ENCODE measurements at places on chromosomes 1 and 21.

- peak; percentile 99 for DNase-seq
Observed at GRCh38 chr1:37035796-37036666, 1.7 kb upstream of the GRIK3 start.

GRCh38 chr1:11930571-11931445 lies 3.7 kb upstream of the PLOD1 start:
- no peak for DNase-seq

- DNase-seq: no peak
Observed at GRCh38 chr1:228044961-228045360, 37.5 kb upstream of the ARF1 start.

- no peak for DNase-seq
Observed at GRCh38 chr1:162220009-162220539, 150.6 kb downstream of the NOS1AP start.

- DNase-seq: no peak
Observed at GRCh38 chr1:238465449-238465848, 574.7 kb upstream of the ZP4 start.

DNA sequence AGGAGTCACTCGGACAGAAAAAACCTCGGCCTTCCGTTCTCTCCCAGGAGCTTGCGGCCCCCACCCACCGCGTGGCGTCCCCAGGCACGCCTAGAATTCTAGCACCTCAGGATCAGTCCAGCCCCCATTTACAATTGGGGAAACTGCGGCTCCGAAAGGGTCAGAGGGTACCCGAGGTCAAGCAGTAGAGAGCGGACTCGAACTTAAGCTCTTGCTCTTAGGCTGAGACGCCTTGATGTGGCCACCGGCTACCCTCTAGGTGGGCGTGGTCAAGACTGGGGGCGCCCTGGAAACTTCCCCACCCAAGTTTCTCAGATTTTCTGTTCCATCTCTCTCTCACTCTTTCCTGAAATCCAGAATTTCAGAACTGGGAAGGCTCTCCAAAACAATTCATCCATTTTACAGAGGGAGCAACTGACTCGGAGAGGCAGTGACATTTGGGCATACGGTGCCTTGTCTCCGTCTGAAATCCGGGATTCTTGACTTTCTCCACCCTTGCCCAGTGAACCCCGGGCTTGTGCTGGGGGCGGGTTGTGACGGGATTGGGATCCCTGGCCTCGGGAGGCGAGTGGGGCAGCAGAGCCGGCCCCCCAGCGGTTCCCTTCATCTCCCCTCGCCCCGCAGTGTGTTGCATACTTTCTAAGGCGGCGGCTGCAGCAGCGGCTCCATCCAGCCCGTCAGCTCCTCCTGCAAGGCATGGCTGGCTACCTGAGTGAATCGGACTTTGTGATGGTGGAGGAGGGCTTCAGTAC lies 777 bp downstream of the AZIN2 start:
- no peak for DNase-seq

GRCh38 chr1:83751602-83752001 lies 247.3 kb downstream of the TTLL7 start:
- no peak for DNase-seq

- DNase-seq: no peak
Observed at GRCh38 chr1:172838680-172839313, 179.9 kb downstream of the FASLG start.

GRCh38 chr1:179779645-179780272 lies 36.7 kb downstream of the FAM163A start:
- DNase-seq: no peak

DNA sequence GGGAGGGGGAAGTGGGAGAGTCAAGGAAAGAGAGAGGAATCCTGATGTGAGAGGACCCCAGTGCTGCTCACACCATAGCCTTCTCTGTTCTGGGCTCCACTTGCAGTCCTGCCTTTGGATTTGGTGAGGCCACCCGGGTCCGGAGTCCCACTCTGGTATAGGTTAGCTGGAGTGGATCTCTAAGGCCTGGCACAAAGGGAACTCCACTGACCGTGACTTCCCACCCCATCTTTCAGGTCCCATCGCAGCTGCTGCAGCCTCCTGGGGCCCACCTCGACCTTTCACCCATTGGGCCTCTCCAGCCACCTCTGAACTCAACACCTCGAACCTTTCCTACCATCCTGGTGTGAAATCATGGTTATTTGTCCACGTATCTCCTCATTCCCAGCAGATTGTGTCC lies 324.4 kb downstream of the MATN1 start:
- DNase-seq: no peak

DNA sequence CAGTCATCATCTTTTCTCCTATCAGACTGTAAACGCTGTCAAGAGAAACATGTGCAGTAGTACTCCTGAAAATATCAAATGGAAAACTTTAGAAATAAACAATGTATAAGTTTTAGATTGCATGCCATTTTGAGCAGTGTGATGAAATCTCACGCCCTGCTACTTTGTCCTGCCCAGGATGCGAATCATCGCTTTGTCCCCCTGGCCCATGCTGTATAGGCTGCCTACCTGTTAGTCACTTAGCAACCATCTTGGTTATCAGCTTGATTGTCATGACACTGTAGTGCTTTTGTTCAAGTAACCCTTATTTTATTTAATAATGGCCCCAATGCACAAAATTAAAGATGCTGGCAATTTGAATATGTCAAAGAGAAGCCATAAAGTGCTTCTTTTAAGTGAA lies 363.0 kb downstream of the ZP4 start:
- no peak for DNase-seq

GRCh38 chr1:150259758-150260669 lies 2.4 kb downstream of the CA14 start:
- DNase-seq: peak; percentile 89

- DNase-seq: no peak
Observed at GRCh38 chr1:46021046-46021996, 111.1 kb downstream of the PIK3R3 start.

DNA sequence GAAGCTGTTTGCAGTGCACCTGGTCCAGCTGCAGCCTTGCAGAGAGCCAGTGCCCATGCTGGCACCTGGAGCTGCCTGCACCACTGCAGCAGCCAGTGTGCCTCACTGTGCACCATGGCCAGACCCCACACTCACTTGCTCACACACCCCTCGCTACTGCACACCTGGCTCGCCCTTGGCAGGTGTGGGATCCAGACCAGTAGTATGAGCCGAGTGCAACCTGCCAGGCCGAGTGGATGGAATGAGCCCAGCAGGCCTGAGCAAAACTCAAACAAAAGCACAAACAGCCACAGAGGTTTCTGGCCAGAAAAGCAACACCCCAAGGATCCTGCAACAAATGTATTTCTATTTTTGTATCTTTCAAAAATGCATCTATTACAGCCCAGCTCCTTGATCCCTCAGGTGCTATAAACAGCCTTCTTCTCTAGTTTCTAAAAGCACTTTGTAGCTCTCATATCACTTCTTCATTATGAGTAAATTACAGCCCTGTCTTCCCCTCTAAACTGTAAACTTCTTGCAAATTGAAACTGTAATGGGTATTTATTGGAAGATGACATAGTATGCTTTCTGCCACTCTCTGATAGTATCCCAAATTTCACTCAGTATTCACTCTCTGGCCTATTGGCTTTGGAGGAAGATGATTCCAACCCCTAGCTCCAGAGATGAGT lies 72.2 kb upstream of the LPGAT1 start:
- no peak for DNase-seq

DNA sequence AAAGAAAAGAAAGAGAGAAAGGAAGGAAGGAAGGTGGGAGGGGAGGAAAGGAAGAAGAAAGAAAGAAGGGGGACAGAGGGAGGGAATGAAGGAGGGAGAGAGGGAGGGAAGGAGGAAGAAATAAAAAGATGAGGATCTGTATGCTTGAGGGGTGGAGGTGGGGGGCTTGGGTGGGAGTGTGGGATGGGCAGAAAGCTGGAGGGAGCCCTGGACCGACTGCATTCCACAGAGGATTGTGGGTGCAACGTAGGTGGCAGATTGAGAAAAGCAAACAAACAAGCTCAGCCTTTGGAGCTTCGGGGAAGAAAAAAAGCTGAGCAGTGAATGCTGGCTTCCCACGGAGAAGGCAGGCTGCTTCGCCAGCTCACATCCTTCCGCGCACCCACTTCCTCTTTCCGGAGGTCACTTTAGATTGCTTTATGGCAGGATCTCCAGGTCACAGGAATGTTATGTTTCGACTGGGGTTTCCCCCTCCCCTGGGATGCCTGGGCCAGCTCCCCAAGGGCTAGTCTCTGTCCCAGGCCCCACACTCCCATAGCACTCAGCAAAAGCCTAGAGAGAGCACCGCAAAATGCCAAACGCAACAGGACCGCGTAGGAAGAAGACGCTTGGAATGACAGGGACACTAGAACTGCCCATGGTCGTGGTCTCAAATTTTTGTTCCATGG lies 20.7 kb upstream of the LGALS8 start:
- no peak for DNase-seq

DNA sequence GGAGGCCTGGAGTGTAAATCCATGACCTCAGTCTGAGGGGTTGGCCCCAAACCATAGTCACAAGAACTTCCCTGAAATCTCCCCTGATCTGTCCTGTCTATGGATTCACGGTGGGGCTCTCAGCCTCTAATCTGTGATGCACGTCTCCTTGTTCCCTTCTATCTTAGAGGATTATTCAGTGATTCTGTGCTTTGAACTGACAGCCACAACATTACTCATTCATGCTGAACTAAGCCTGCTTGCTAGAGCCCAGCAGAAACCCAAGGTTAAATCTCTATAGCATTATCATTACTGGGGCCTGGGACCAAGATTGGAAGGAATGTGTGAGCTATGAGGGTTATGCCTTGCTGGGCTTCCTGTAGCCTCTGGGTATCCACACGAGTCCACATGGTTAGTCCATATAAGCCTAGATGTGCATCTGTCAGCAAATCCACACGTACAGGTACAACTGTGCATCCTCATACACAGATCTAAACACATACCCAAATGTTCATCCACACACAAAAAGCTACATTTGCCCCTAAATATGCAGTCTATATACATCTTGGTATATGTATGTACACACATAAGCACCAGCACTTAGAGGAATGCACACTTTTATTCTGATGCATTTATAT lies 22.4 kb upstream of the MAGOH start:
- no peak for DNase-seq

GRCh38 chr1:50703240-50703639 lies 256.8 kb downstream of the FAF1 start:
- DNase-seq: no peak

- DNase-seq: no peak
Observed at GRCh38 chr1:152967201-152967600, 3.2 kb upstream of the SPRR4 start.

DNA sequence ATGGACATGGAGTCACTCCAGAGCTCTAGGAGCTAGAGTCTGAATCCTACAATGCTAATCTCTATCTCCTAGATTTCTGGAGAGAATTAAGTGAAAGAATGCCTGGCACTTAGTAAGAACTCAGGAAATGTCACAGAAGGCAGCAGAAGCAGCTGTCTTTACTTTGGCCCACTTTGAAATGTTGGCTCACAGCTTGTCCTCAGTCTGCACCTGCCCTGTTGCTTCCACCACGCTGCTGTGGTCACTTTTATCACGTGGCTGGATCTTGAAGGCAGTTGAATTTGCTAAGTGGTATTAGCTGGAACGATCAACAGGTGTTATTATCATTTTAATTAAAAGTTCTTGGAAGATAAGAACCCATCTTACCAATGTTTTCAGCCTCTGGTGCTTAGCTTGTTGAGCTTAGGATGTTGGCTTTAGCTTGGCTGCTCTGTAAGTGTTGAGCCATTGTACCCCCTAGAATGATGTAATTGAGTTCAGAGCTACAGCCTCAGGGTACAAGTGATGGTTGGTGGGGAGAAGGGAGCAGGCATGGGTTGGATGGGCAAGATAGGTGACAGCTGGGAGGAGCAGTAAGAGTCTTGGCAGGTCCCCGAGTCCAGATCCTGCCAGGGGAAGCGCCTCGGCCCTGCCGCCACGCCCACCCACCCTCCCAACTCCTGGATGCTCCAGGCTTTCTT lies 41.9 kb upstream of the EPS8L3 start:
- peak; percentile 85 for DNase-seq

DNA sequence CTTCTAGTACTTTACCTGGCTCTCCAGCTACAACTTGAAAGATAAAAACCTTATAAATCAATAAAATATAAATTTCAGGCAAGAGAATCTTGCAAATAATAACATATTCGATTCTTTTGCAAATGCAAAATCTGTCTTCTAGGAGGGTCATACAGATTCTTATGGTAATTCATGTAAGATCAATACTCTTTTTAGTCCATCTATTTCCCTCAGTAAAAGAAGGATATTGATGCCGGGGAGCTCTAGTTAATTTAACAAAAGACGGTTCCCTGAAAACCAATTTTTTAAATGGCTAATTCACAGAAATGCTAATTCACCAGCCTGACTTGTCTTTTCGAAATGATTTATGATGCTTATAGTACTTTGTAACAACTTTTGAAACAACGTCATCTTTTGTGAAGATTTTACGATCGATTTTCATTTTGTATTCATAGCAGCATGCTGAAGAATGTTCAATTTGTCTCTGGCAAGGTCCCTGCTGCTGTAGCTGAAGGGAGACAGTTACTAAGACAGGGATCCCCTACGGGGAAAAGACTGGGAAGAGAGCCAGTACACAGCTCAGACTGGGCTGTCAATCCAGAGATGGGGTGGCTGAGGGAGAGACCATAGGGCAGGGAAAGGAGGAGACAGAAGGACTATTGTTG lies 90.6 kb upstream of the SPAG17 start:
- no peak for DNase-seq

DNA sequence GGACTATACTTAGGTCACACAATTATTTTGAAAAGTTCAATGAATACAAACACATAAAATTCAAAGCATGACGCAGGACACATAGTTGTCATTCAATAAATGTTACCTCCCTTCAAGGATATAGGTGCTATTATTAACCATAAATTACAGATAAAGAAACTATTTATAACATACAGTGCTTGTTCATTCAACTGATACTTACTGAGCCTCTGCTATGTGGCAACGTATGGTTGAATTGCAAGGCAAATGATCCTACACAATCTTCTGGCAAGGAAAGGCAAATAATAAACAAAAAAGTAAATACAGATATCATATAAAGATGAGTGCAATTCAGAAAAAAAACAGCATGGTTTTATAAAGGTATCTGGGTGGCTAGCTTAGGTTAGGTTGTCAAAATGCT lies 614.7 kb downstream of the LTN1 start:
- no peak for DNase-seq

- DNase-seq: no peak
Observed at GRCh38 chr1:231638647-231639046, 12.1 kb downstream of the DISC1 start.

GRCh38 chr1:201790261-201790660 lies 38.7 kb upstream of the IPO9 start:
- DNase-seq: no peak

DNA sequence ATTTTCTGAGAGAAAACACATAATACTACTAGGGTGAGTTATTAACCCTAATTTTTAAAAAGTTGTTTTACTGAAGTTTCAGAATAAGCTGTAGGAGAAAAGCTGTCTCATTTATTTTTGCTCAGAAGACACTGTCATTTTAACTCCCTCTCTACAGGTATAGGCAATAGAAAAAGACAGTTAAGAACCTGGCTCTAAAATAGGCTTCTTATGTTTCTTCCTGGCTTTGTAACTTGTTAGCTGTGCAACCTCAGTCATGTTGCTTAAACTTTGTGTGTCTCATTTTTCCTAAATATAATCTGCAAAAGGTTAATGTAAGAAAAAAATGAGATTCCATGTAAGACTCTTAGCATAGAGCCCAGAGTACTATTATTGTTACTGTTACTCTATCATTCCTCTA lies 64.4 kb downstream of the TTLL7 start:
- DNase-seq: no peak

GRCh38 chr1:90339811-90340210 lies 344.9 kb downstream of the ZNF326 start:
- DNase-seq: no peak

GRCh38 chr1:179127163-179127895 lies 45.5 kb downstream of the TOR3A start:
- DNase-seq: no peak

- DNase-seq: no peak
Observed at GRCh38 chr1:29156543-29157268, 25.0 kb downstream of the SRSF4 start.

- no peak for DNase-seq
Observed at GRCh38 chr1:232422098-232422497, 207.8 kb downstream of the SIPA1L2 start.
